ENCODE measurements at places on chromosomes 7 and 10.
A peak's percentile ranks its signal among the peaks of the same experiment; 100 is the strongest.

- no peak for DNase-seq
Observed at GRCh38 chr10:29588629-29589421, 45.9 kb downstream of the SVIL start.

DNA sequence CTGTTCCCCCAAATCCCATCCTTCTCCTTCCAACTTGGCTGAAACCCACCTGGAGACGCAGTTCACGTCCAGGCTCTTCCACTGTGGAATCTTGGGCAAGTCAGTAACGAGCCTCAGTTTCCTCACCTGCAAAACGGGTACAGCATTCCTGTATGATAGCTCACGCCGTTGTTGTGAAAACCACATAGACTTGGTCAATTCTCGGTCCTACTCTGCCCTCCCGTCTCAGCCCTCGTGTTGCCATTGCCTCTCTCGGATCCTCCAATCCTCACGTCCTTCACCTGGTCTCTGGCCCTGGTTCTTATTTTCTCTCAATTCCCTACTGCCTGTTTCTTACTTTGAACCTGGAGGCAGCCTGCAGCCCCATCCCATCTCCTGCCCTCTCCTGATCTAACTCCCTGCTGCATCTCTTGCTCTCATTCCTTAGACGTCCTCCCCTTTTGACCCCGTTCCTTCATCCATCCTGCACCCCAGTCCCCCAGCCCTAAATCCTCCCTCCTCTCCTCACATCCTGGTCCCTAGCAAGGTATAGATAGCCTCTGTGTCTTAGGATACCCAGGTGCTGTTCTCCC is 2.0 kb upstream of the MUC12 start:
- DNase-seq: no peak

DNA sequence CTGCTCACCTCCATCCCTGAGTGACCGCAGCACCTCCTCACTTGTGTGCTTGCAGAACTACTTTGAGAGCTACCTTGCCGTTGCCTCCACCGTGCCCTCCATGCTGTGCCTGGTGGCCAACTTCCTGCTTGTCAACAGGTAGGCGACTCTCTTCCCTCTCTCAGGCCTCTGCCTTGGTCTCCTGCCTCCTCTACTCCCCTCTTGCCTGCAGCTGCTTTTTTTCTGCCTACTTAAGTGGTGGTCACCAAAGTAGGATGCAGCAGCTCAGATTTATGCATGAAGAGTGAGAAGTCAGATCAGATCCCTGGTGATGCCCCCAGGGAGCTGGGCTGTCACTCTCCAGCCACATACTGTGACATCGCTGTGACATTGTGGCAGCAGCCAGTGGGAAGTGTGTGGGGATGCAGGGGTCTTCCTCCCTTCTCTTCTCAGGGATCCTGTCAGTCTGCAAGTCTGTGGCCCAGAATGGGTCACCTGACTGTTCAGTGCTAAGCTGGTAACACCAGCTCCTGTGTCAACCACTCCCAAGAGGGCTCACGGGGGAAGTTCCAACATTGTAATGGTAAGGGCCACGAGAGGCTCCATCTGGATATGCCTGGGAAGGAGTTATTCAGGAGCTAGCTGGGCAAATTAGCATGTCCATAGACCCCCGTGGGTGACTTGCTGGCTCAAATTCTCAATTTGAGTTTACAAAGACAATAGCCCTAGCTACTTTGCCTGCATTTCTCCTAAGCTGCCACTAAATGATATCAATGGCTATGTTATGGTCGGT is 25.3 kb downstream of the SLC29A3 start:
- no peak for DNase-seq

DNA sequence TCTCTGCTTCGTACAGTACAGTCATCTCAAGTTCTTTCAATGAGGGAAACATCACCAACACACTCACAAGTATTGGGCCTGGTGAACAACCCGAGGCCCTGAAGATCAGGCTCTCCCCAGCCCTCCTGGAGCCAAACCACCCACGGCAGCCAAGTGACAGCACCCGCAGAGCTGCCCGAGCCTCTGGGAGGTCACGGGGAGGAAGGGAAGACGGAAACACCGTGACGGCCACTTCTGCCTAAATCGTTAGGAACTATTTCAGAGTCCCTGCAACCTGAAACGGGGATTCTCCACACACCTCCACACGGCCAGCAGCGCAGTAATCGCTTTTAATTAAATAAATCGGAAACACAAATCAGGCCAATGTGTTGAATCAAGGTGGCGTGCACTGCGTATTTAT is 222.6 kb downstream of the MAD1L1 start:
- DNase-seq: no peak

DNA sequence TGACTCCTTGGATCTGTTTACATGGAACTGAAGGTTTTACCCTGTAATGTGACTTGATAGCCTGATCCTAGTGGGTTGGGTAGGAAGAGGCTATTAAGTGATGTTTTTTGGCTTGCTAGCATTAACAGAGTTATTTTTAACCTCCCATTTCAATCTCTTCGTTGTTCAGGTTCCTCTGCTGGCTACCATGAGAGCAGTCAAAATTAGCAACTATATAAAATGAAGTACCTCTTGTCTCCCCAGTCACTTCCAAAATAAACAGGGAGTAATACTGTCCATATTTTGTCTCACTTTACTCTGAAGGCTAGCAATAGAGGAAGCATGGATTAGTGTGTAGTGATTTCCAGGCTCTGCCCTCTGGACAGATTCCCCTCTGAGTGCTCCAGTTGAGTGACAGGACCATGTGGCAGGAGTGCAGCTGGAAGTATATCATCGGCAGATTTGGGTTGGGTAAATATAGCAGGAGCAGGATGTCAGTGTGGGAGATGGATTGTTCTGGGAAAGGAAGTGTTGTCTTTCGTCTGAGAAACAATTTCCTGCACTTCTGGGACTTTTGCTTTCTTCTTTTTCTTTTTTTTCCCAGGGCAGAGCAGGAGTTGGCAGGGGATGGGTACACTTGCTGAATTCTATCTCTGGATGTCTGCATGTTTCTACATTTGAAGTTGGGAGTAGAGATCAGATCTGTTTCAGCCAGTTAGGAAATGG is 35.2 kb downstream of the GBF1 start:
- DNase-seq: peak; percentile 49

DNA sequence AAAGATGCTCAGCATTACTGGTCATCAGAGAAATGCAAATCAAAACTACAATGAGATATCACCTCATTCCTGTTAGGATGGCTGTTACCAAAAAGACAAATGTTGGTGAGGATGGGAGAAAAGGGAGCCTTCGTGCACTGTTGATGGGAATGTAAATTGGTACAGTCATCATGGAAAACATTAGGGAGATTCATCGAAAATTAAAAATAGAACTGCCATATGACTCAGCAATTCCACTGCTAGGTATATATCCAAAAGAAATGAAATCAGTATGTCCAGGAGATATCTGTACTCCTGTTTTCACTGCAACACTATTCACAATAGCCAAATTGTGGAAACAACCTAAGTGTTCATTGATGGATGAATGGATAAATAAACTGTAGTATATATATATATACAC is 228.1 kb downstream of the ACTR3B start:
- DNase-seq: no peak

DNA sequence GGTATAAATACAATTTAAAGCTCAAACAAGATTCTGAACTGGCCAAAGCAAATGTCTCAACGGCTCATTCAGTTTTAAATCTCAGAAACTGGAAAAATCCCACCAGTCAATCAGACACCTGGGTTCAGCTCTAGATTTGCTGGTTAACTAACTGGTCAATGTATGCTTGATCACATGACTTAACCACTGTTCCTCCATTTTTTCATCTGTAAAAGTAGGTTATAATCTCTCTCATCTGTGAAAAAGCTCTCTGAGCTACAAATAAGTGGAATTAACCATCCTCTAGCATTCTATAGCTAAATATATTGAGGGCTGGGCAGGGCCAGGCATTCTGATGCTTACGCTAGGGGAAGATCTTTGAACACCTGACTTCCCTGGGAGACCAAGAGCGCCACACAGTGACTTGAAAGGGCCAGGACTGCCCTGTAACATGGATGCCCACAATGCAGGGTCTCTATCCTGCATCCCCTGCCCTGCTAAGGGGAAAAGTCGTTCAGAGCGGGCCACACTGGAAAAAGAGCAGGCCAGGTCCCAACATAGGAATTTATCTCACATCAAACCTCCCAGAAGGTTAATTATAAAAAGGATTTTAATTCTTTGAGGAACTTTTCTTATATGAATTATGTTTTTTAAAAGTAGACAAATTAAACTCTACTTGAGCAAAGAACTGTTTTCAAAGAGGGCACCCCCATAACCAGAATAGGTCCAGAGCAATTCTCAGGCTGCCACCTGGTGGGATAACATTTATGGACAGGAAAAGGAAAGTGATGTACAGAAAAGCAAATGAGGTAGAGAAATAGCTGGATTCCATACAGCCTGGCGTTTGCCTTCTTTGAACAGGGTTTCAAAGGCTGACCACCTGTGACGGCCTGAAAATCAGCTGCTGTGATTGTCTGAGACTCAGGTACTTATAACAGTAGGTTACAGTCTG is 1.8 kb downstream of the RP9 start:
- peak; percentile 49 for DNase-seq

GRCh38 chr7:128890306-128891109 is 20.0 kb downstream of the KCP start:
- no peak for DNase-seq

DNA sequence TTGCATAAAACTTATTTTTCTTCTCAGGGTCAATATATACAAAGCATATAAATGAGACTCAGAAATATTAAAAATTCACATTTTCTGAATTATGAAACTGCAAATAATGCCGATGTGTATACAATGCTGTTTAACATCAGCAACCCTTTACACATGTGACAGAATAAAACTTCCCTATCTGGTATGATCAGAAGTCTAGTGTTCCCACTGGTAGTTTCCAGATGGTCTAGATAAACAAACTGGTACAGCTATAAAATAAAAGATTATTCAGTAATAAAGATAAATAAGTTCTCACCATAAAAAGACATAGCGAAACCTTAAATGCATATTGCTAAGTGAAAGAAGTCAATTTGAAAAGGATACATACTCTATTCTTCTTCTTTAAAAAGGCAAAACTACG is 7.9 kb downstream of the POLR1F start:
- DNase-seq: no peak

DNA sequence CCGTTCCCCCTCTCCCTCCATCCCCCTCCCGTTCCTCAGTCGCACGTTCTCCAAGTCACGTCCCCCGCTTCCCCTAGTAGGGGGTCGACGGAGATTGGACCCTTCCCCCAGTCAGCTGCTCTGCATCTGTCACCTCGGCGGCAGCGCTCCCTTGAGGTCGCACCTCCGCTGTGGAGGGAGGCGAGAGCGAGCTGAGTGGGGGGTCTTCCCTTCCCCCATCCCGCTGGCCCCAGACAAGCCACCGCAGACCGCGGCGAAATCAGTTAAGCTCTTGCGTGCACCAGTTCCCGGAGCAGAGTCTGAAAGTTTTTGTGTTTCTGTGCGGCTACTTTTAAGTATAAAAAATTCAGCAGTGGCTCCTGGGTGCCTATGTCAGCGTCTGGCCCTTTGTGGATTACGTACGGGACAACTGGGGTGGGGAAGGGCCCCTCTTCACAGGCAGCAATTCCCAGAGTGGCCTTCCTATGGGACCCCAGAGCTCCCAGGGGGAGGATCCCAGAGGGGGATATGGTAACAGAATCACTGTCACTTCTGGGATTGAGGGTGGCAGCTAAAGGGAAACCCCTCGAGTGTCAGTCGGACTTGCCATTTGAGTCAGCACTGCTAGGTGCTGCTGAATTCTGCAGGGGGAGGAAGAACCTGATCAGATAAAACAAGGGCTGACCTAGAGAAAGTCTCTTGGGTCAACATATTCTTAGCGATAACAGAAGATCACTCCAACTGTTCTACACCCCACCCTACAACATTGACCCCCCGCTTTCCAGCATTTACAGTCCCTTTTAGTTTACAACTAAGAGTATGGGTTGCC is 12.5 kb upstream of the DDIT4 start:
- peak; percentile 93 for DNase-seq

- DNase-seq: no peak
Observed at GRCh38 chr10:121578965-121579364, 19.3 kb downstream of the FGFR2 start.

DNA sequence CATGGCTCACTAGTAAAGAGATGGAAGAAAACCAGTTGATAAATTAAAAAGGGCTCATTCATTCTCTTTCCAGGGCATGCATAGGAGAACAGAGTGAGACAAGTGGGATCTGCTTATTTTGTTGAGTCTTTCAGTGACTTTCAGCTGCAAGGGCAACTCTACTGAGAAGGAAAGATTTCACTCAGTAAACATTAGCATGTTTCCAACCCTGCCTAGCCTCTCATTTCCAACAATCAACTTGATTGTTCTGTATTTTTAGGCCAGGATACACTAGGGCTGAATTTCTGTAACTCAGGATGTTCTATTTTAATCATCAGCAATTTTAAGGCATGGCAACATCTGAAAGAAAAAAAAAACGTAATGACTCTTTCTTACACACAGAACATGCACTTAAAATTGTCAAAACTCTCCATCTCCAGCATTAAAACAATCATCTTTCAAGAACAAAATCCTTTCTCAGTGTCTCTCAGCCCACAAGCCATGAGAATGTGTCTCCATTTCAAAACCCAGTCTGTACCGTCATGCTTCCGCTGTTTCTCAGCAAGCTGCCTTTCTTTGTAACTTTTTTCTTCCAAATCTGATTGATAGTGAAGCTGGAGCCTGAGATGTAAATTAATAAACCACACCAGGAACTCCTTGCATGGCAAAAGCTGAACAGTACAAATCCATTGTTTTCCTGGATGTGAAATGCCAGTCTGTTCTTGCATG is 147.2 kb upstream of the KLF14 start:
- no peak for DNase-seq

DNA sequence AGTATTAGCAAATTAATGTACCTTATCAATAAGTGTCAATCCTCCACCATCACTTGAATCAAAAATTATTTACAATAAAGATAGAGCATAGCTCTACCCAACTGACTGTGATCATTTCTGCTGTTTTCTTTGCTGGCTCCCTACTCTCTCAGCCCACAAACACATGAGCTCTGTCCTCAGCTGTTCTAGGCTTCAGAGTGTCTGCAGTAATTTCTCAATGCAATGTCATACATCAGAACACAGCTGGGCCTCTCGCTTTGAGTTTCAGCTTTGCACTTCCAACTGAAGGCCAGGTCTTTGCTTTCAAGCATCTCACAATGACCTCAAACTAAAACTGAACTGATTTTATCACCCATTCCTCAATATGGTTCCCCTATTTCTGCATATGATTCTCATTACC is 55.7 kb downstream of the RNF133 start:
- no peak for DNase-seq

- no peak for DNase-seq
Observed at GRCh38 chr10:44039599-44039998, 345.3 kb downstream of the CXCL12 start.

DNA sequence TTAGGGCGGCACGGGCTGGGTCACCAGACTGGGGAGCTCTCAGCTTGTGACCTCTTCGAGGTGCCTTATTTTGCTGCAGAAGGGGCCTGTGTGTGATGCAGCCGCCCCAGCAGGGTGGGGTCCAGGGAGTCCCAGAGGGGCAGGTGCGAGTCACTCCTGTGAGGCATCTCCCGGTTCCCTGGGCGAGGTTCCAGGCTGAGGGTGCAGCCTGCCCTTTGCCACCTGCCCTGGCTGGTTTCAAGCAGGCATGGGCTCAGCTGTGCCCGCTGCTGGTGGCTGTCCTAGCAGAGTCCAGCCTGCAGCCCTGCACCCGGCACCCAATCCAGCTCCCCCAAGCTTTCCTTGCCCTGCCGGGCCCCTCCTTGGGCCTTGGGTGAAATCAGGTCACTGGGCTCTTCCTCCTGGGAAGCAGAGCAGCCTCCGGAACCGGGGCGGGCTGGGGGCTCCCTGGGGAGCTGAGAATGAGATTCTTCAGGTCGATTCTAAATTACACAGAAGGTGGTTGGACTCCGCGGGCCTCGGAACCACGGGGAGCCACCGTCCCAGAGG is 64.8 kb downstream of the PWWP2B start:
- no peak for DNase-seq
